Activated CD4-positive, alpha-beta T cell treated with anti-CD3 and anti-CD28 coated beads, Interleukin-2, amount 10 ng/mL, durations not matched to agents 7 days and 5 days (primary cell): ENCODE measurements at places on chromosomes 5 and 9.
A peak's percentile ranks its signal among the peaks of the same experiment; 100 is the strongest.

DNA sequence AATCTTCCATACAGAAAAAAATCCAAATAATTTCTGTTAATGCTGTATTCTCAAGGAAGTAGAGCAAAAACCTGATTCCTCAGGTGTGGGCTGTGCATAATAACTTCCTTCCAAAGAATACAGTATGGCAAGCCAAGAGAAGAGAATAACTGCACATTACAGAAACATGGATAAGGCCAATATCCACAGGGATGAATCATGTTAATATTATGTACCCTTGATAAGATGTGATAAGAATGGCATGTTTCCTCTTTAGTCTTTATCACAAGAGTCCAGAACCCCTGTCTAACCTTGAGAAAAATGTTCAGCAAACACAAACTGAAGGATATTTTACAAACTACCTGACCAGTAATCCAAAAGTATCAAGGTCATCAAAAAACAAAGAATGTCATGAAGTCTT lies 795.8 kb downstream of the SEMA5A start:
- no peak for DNase-seq

DNA sequence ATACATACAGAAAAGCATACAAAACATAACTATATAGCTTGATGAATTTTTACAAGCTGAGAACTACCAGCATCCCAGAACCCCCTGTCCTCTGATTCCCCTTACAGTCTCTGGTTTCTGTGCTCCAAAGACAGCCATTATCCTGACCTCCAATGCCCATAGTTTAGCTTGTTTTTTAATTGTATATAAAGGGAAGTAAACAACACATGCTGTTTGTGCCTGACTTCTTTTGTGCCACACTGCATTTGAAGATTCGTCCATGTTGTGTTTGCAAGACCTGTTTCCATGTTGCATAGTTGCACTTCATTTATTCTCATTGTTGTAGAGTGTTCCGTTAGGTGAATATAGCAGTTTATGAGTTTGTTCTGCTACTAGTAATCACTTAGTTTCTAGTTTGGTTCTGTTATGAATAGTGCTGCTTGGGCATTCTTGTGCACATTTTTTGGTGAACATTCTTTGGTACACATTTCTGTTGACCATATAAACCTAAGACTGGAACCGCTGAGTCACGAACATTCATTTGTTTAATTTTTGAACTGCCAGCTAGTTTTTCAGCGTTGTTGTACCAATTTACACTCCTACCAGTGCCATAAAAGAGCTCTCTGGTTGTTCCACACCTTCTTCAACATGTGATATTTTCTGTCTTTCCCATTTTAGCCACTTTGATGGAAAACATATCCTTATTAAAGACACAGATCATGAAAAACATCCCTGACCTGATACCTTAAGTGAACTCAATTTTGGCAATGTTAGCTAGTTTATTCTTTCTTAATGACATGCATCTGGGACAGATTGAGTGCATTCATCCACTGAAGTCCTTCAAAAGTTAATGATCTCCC lies 78.1 kb upstream of the ANXA1 start:
- DNase-seq = no peak

DNA sequence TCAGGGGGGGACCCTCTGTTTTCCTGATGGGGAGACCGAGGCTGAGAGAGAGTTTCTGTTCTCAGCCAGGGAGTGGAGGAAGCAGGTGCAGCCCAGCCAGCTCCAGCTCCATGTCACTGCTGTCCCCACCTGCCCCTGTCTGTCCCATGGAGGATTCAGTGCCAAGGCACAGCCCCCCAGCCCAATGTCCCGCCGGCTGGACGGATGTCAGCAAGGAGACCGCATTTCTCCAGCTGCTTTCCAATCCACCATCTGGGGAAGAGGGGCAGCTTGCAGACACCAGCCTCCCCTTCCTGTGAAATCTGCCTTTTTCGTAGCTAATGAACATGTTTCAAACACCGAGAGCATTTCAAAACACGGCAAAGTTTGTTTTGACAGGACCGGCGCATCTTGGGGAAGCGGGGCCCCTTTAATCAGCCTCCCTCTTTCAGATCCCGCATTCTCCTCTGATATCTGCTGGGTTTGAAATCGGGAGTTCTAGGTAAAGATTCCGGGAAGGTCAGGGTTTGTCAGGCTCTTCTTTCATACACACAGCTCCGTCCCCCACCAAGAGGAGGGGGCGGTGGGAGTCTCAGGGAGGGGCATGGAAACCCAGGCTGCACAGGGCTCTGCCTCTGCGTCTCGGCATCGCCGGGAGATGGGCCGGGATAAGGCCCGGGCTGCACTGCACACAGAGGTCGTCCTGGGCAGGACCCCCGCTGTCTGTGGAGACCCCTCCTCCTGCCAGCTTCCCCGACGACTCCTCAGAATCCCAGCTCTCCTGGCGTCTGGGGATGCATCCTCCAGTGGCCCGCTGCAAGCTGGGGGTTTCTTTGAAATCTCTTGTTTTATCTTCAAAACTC lies 74.8 kb downstream of the NEK6 start:
- no peak for DNase-seq

DNA sequence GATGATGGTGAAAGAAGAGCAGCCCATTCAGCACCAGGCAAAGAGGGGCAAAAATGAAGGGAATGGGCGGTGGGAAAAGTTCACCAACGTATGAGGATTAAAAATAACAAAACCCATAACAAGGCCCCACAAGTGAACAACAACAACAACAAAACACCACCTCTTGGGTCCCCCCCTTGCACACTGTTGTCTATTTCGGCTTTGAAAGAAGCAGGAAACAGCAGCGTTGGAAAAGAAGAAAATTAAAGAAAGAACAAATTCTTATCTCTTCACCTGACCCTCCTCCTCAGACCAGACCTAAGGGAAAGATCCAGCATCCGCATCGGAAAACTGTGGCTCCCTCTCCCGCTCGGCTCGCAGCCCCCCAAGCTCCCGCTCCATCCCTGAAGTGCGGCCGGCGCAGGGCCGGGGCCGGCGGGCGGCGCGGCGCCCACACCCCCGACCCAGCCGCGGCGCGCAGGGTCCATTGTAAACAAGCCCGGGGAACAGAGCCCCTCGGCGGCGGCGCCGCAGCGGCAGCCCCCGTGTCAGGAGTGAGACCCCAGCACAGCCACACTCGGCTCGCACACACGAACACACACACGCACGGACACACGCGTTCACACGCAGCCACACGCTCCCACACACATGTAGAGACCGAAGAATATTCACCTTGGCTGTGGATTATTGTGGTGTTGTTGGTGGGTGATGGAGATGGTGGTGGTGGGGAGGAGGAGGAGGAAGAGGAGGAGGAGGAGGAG lies 535 bp downstream of the RFX3 start:
- DNase-seq = peak; percentile 12

GRCh38 chr5:20262896-20263295 lies 274.9 kb upstream of the CDH18 start:
- no peak for DNase-seq

DNA sequence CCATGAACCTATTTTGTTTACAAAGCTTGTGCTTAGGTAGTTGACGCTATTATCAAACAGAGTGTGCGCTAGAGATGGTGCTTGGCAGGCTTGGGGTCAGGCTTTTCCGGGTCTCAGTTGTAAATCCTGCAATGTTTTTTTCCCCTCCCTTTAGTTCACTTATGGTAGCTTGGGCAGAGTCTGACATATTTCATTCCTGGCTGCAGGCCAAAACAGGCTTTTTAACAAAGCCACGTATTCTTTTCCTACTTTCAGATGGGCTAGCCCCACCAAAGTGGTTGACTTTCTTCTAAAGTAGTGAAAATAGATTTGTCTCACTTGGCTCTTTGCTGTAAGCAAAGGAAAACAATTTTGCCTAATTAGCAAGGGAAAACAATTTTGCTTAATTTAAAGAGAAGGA lies 58.0 kb upstream of the FBN2 start:
- no peak for DNase-seq

DNA sequence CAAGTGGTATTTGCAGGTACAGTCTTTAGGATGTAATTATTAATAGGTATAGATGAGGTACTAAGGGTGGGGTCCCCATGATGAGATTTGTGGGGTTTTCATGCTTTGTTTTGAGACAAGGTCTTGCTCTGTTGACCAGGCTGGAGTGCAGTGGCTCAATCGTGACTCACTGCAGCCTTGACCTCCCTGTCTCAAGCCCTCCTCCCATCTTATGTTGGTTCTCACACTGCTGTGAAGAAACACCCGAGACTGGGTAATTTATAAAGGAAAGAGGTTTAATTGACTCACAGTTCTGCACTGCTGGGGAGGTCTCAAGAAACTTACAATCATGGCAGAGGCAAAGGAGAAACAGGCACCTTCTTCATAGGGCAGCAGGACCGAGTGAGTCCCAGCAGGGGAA lies 217.5 kb downstream of the CDK5RAP2 start:
- DNase-seq = no peak

DNA sequence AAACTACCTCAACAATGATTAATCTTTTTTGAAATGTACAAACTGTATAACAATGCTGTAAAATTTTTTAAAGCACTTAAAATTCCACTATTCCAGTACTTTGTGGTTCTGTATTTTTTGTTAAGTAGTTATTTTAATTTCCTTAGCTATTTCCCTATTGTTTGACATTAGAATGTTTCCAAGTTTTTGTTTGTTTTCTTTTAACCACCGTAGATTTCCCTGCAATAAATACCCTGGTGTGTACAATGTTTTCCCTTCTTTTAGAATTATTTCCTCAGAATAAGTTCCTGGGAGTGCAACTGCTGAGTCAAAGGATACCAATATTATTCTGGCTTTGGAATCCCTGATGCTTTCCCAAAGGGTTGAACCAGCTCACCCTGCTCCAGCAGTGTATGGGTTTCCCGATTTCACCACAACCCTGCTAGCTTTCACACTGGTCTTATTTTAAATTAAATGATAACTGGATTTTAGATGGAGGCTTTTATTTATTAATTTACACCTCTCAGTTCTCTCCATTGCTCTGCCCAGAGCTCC lies 20.6 kb upstream of the ANGPTL2 start:
- no peak for DNase-seq

GRCh38 chr5:124839371-124839998 lies 93.0 kb upstream of the ZNF608 start:
- DNase-seq = no peak

DNA sequence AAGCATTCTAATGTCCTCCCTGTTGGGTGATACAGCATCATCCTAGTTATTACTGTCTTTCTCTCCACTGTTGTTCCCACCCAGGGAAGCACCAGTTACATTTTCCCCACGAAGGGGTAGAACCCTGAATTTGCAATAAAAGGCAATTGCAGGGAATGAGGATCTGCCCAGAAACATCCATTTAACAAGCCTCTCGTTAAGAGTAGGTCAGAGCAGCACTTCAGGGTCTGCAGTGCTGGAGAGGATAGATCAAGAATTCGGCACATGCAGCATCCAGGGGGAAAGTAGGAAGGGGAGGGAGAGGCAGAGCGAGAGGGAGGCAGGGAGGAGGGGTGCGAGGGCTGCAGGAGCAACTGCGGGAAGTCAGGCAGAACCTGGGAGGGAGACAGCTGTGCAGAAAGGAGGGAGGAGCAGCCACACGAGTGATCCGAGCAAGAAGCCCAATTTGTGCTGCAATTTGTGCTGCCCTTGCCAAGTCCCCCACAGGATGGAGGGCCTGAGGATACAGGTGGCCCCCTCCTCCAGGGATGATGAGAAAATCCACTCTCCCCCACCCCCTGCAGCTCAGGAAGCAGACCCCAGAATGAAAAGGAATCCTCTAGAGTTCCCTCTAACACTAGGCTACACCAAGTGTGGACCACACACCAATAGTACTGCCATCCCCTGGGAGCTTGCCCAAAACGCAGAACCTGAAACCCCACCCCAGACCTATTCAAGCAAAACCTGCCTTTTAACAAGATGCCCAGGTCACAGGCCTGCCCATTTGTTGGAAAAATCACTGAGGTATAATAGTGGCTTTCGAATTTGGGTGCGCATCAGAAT lies 62.2 kb downstream of the EPB41L4B start:
- no peak for DNase-seq

GRCh38 chr9:127347831-127348776 lies 48.9 kb upstream of the SLC2A8 start:
- DNase-seq = no peak

- DNase-seq = no peak
Observed at GRCh38 chr9:80061940-80062339, 490.2 kb downstream of the TLE4 start.

DNA sequence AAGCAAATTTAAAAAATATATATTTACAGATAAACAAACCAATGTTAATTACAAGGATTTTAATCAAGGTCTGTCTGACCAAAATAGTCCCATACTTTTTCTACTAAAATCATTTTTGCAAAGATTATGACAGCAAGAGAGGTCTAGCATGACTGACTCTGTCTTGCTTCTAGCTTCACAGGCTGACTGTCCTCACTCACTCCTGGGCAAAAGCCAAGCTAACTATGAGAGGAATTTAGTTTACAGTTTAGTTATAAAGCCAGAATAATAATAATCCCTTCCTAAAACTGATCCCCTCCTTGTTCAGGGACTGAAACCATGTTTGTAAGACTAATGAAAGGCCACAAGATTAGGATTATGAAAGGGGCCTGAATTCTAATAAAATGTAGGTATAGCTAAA lies 45.5 kb upstream of the HMGCS1 start:
- no peak for DNase-seq

- DNase-seq = peak; percentile 46
Observed at GRCh38 chr9:26856413-26857032, 36.1 kb downstream of the CAAP1 start.

DNA sequence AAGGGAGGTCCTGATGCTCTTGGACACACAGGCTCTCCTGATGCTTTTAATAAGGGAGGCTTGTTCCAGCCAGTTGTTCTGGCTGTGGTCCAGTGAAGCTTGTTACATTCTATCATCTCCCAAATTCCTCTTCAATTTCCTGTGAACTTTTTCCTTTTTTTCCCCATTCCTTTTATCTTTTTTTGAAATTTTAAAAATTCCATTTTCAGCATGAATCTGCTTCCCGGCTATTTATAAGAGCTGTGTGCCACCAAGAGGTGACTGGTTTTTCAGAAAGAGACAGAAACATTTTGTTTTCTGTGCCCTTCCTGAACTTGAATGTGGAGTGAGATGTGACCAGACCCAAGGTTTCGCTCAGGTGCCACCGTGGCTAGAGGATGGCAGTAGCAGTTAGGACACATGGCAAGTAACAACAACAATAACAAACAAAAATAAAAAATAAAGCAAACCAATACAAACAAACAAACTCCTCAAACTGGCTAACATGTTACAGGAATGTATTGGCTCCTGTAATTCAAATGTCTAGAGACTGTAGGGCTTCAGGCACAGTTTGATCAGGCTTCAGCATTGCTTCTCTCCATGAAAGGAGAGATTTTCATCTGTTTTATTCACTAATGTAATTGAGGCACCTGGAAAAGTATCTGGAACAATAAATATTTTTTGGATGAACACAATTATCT lies 121.1 kb downstream of the BOD1 start:
- no peak for DNase-seq

GRCh38 chr5:83340511-83340918 lies 131.0 kb upstream of the VCAN start:
- peak; percentile 51 for DNase-seq

- DNase-seq = no peak
Observed at GRCh38 chr9:108382310-108382709, 473.5 kb downstream of the ACTL7B start.

DNA sequence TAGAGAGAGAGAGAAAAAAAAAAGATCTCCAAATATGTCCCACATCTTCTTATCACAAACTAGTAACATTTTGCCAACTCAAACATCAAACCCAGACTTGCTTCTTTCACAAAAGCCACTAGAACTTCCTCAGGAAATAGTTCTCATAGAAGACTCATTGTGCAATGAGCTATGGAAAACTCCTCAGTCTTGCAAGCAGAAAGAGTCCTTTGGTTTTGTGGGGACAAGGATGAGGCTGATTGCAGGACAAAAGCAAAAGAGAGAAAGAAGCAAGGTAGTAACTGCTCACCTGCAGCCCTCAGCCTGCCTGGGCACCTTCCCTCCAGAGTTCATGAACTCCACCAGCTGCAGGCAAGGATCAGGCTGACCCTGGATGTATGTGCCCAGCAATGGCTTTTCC lies 399.0 kb downstream of the IRX1 start:
- no peak for DNase-seq
